ENCODE measurements at places on chromosomes 1 and 21.

DNA sequence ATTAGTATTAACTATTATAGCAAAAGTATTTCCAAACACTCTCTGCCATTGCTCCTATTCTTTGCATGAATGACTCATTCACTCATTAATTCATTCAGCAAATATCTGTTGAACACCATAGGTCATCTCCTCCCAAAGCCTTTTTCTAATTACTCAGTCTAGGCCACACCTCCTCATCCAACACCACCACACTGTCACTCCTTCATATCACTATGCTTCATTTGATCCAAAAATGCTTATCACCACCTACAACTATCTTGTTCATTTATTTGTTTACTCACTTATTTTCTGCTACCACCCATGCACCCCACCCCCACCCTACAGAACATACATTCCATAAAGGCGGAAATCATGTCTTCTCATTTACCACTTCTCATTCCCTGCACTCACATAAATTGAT lies 94.4 kb upstream of the TNFSF4 start:
- no peak for DNase-seq

DNA sequence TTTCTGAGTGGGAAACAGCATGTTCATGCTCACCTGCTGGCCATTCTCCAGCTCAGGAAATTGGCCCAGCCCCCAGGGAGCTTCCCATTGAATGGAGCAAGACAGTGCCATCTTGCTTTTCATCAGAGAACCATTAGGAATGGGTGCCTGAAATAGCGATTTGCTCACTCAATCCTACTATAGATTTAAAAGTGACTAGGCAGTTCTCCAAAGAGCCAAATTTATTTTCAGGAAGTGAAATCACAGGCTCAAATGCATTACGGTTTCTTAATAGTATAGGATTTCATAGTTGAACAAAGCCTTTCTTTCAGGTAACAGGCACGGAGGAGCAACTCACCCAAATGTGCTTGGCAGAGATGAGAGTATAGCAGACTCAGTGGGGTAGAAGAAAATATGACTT lies 272.1 kb downstream of the GRIK1 start:
- DNase-seq = no peak

GRCh38 chr1:236280438-236281197 lies 1.1 kb downstream of the ERO1B start:
- peak; percentile 68 for DNase-seq

- no peak for DNase-seq
These were observed 81.1 kb upstream of the TSPAN2 start for GRCh38 chr1:115170377-115170776.

- no peak for DNase-seq
These were observed 29.2 kb downstream of the PGBD5 start for GRCh38 chr1:230396966-230397365.

DNA sequence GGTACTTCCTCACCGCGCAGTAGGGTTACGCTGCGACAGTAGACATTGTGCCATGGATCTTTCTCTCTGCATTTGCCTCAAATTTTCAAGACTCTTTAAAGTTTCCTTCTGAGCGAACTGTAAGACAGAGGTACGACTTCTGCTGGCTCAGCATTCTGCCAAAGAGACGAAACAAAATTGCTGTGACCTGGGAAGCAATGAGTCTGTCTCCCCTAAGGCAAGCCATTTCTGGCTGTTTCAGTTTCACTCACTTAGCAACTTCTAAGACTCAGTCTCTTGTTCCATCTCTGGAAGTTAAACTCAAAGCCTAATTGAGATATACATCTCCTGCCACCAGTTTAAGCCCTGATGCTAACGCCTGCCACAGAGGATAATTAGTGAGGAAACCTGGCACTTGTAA lies 510.9 kb upstream of the DAB1 start:
- DNase-seq = no peak

DNA sequence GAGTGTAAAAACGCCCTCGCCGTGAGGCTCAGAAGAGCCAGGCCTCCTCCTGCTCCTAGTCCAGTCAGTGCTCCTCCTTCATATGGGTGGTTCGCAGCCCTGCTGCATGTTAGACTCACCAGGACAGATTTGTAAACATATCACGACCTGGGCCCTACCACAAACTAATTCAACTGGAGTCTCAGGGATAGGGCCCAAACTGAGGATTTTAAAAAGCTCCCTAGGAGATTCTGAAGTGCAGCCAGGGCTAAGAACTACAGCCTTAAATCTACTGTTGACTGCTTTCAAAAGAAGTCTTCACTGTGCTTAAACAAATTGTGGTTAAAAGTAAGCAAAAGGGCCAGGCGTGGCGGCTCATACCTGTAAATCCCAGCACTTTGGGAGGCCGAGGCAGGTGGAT lies 57.0 kb downstream of the CAMTA1 start:
- DNase-seq = no peak

- DNase-seq = peak; percentile 58
These were observed 30.2 kb upstream of the RNF187 start for GRCh38 chr1:228457017-228457395.

- no peak for DNase-seq
These were observed 8.1 kb upstream of the ACKR1 start for GRCh38 chr1:159196543-159196942.

DNA sequence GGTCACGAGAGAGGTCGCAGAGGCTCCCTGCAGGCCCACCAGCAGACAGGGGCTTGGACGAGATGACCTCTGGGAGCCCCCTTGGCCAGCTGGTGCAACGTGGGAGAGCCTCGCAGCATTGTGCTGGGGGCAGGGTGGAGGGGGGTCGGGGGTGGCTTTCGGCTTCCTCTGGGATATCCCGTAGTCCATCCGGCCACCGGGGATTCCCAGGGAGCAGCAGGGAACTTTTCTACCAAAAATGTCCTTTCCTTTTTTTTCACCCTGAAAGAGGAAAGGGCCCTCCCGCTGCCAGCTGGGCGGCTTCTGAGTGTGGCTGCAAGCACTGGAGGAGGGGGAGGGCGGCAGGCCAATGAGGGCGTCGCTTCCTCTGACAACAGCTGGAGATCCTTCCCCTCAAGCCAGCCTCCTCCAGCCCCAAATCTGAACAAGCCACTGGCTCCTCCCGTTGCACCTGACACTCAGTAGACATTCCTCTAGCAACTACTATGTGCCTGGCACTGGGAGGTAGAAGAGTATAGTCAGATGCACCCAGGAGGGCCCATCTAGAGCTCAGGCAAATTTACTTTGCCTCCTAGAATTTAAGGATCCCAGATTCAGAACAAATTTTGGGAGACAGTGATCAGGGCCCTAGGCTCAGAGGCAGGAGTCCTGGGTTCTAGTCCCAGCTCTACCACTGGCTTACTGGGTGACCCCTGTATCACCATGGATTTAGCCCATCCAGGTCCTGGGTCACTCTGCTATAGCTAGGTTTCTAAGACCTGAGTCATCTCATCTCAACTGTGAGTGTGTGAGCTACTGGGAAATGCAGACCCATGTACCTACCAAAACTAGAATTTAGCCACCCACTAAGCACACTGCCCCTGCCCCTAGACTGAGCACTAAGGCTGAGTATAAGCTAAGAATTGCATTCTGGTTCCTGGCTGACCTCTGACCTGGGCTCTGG lies 2.7 kb downstream of the MOB3C start:
- no peak for DNase-seq

- no peak for DNase-seq
These were observed 24.6 kb upstream of the RAP1GAP start for GRCh38 chr1:21693732-21694131.

DNA sequence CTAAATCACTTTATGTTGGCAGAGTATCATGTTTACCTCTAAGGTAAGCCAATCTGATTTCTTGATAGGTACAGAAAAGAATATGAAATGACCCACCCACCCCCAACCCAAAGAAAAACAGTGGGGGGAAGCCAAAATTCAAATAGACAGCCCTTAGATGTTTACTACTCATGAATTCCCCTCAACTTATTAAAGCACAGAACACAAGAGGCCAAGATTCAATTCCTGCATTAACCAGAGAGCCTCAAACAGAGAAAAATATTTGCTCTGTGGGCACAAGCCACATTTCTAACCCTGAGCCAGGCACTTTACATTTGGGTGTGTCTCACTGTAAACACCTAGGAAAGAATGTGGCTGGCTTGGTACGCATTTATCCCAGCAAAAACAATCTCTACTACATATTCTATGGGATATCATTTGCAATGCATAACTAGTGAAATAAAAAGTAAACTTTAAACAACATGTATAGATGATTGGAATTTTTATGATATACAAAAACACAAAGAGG lies 84.3 kb downstream of the PTPN14 start:
- DNase-seq = no peak

DNA sequence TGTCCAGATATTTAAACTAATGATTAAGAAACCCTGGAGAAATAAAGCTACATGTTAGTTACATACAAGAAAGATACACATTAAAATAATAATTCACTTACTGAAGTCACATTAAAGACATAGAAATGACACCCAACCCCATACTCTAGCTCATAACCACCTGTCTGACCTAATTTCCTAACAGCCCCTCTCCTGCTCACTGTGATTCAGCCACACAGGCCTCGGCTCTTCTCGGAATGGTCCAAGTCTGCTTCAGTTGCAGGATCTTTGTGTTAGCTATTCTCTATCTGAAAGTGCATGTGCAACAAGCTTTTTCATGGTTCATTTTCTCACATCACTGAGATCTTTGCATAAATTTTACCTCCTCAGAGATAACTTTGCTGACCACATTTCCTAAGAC lies 209.8 kb downstream of the TM2D1 start:
- DNase-seq = no peak

GRCh38 chr21:43884012-43884860 lies 19.2 kb downstream of the AGPAT3 start:
- no peak for DNase-seq

GRCh38 chr21:38938343-38938742 lies 132.6 kb downstream of the ETS2 start:
- peak; percentile 46 for DNase-seq

All from DMS79 treated with DMSO at 0.1 percent for 48 hours (cell line).